ENCODE measurements at places on chromosomes 12 and 14.

- DNase-seq, result no peak
Observed at GRCh38 chr14:65565948-65566347, 153.4 kb downstream of the FUT8 start.

- DNase-seq, result no peak
Observed at GRCh38 chr12:107735763-107736162, 25.2 kb downstream of the PRDM4 start.

GRCh38 chr12:129589503-129589902, 314.3 kb downstream of the TMEM132D start:
- no peak for DNase-seq

DNA sequence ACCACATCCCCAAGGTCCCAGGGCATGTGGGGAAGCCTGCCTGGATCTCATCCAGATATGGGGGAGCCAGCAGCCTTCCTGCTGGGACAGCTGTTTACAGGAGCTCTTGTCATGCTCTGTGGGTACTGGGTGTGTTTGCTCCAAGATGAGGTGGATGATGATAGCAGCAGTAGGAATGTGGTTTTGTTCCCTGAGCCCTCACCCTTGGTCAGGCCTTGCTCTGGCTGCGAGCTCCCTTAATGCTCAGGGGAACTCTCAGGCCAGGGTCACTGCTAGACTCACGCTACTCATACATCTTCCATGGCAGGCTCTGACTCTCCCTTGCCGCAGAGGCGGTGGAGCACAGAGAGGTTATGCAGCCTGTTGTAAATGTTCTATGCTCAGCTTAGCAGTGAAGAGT, 990.3 kb downstream of the AACS start:
- DNase-seq, result no peak

DNA sequence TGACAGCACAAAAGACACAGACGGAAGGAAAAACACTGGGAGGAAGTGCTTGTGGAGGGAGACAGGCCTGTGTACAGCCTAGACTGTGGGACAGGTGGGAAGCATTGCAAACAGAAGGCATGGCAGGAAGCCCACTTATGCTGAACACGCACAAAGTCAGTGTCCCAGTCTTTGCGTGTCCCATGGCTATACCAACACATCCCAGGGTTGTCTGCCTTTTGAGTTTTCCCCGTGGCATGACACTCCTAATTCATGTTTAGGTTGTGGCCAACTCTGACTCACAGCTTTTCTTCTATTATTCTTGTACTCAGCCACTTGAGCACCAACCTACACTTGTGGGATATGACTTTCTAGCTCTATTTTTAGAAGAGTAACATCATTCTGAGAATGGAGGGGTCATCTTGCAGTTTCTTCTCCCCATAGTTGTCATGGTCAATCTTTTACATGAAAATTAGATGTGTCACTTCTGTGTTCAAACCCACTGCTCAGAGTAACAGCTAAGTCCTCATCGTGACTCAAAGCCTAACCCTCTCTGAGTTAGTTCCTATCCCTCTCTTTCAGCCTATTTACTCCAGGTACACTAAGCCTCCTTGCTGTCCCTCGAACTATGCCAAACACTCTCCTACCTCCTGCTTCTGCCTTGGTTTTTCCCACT, 27.5 kb upstream of the JPH4 start:
- no peak for DNase-seq

DNA sequence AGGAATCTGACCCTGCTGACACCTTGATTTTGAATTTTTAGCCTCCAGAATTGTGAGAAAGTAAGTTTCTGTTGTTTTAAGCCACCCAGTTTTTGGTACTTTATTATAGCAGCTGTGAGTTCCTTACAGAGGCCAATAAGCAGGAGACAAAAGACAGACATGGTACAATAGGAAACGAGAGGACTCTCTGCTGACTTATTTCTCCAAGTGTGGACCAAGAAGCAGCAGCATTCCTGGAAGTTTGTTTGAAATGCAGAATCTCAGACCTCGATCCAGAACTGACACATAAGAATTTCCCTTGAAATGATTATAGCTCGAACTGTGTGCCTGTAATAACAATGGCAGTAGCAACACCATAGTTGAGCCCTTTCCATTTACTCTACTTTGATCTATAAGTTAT, 31.9 kb upstream of the LUM start:
- no peak for DNase-seq

DNA sequence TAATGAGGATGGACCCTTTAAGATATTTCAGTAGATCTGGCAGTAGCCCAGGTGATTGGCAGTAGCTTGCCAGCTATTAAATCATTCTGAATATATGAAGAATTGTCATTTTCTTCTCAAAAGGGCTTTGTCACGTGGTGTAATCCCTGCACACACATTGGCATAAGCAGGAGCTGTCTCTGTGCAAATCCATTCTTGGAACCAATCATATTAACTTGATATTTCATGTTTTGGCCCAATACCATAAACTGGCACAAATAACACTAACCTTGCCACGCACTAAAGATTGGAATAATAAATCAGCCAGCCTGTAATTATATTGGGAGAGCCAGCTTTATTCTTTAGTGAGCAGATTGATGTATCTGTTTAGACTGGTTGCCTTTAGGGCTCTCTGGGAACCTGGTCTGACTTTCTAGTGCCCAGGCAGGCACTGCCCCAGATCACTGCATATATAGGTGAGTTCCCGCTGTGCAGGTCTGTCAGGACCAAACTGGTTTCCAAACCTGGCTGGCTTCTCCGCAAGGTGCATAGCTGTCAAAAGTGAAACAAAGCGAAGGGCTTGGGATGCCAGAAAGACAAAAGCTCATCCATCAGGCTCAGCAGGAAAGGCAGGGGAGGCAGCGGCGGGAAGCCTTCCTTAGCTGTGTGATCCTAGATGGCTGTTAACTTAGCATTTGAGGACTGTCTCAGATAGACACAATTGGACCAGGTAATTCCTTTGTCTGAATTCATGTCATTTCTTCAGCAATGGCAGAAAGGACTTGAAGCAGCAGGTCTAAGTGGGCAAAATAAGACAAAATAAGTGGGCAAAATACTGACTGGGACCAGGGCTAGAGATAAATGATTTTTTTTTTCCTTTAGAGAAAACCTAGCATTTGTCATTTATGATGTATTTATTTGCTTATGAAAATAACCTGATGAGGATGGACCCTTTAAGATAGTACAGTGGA, 128.8 kb upstream of the DYRK2 start:
- no peak for DNase-seq

- DNase-seq, result no peak
Observed at GRCh38 chr14:19743256-19743655, at the start of gene OR4Q3. TSS of gene OR4Q3 (plus strand) at chr14:19743571.

- no peak for DNase-seq
Observed at GRCh38 chr12:26724309-26724702, 108.7 kb downstream of the ITPR2 start.

DNA sequence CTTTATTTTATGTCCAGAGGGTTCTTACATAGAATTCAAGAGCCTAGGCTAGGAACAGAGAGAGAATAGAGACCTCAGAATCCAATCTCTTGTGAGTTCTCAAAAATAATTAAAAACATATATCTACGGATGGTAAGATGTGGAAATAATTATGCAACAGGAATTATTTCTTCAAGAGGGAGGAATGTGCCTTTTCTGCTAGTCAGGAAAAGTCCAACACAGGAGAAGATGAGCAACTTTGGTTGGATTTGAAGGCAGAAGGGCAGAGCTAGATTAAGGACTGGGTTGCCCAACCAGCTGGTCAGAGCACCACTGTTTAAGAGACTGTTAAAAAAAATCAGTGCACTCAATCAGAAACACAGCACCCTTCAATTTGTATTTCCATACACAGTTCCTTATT, 365.5 kb downstream of the ETNK1 start:
- no peak for DNase-seq

GRCh38 chr12:24378548-24379407, 429.3 kb upstream of the SOX5 start:
- DNase-seq, result no peak

All from activated gamma-delta T cell treated with anti-CD3 and anti-CD28 coated beads, Interleukin-2, amount 50 U/mL, for 16 hours (primary cell).